ENCODE measurements at places on chromosomes 1 and 21.

GRCh38 chr1:35129080-35129479 lies 49.9 kb downstream of the ZMYM1 start:
- no peak for DNase-seq

- DNase-seq, result no peak
Observed at GRCh38 chr1:177964336-177964735, 5.5 kb downstream of the SEC16B start.

GRCh38 chr1:109529881-109530456 lies 9.7 kb upstream of the GPR61 start:
- no peak for DNase-seq

GRCh38 chr1:6134741-6135510 lies 45.2 kb downstream of the CHD5 start:
- no peak for DNase-seq

- DNase-seq, result no peak
Observed at GRCh38 chr1:79554688-79555087, 548.2 kb upstream of the ADGRL4 start.

DNA sequence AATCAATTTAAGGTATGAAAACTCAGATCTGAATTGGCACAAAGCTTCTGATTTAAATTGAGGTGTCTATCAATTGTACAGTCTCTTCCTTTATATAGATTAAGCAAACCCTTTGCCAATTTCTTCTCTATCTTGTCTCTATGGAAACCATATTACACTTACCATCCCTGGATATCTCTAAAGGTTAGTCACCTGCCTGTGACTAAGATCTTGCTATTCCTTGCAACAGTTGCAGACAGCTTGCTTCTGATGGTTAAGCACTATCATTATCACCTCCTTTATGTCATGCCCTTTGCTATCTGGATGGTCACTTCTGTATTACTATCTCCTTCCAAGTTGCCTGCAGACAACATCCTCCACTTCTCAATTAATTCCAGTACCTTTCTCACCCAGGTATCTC lies 998.6 kb upstream of the B3GALT2 start:
- no peak for DNase-seq

DNA sequence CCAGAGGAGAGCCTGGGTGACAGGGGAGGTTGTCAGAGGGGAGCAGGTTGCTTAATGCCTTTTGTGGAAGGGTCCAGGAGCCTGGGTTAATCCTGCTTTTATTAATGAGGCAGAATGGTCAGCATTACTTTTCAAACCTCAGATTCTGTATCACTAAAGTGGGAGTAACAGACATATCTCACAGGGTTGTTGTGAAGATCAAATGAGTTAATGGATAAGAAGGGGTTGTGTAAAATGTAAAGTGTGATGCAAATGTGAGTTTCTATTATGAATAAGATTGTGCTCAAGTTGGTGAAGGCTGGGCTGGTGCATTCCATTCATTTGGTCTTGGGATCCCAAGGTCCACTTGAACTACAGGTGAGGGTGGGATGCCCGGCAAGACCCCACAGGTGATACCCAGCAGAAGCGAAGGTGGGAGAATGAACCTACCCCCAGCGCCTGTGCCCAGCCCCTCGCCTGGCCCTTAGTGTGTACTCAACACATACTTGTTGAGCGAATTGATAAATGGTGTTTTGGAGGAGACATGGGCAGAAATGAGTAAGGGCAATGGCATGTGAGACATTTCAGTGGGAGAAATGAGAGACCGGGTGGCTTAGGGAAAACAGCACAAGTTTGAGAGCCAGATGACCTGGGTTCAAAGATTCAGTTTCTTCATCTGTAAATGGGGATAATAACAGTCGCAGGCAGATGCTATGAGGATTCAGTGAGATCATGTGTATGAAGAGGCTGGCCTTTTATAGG lies 6.2 kb downstream of the SLC26A9 start:
- no peak for DNase-seq

GRCh38 chr1:6745073-6745472 lies 40.2 kb upstream of the CAMTA1 start:
- DNase-seq, result no peak

DNA sequence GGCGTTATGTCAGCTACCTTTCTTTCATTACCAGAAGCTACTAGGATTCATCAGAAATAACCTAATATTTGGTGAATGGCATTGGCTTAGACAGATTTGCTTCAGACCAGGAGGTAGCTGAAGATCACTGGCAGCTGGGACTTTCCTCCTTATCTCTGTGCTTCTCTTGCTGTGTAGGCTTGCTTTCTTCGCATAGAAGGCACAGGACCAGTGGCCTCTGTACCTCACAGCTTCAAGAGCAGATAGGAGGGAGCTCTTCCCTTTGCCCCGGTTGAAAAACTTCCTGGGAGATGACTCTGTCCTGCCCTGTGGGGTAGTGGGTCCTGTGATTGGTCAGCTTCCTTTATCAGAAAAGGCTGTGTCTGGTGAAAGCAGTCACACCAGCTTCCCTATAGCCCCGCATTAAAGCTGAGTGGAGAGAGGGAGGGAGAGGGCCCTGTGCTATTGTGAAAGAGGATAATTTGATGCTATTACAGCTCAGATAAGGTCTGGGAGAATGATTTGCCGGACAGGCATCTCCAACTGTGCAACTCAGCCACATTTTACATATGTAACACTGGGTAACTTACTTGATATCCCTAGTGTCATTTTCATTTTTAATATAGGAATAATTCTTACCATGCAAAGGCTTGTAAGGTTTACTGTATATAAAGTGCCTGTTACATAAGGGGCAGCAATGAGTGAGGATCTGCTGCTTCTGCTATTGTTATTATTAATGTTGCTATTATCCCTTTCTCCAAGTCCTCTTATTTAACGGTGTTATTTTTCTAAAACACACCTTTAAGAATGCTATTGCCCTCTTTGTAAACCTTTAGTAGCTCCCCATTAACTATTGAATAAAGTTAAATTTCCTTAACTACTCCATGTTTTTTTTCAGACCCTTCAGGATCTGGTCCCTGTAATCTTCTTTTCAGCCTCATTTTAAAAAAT lies 31.6 kb downstream of the OSBPL9 start:
- DNase-seq, result peak; percentile 56

- no peak for DNase-seq
Observed at GRCh38 chr1:219837274-219837993, 90.9 kb downstream of the SLC30A10 start.

GRCh38 chr1:97906567-97907241 lies 14.1 kb downstream of the DPYD start:
- no peak for DNase-seq

- DNase-seq, result no peak
Observed at GRCh38 chr1:62722796-62723195, 34.6 kb upstream of the DOCK7 start.

DNA sequence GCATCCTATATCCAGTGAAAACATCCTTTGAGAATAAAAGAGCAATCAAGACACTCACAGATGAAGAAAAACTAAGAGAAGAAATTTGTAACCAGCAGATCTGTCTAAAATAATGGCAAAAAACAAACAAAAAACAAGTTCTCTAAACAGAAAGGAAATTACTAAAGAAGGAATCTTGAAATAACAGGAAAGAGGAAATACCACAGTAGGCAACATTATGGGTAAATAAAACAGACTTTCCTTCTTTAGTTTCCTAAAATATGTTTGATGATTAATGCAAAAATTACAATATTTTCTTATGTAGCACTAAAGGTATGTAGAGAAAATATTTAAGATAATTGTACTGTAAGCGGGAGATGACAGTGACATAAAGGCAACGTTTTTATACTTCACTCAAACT lies 23.5 kb downstream of the SLC19A1 start:
- DNase-seq, result no peak

DNA sequence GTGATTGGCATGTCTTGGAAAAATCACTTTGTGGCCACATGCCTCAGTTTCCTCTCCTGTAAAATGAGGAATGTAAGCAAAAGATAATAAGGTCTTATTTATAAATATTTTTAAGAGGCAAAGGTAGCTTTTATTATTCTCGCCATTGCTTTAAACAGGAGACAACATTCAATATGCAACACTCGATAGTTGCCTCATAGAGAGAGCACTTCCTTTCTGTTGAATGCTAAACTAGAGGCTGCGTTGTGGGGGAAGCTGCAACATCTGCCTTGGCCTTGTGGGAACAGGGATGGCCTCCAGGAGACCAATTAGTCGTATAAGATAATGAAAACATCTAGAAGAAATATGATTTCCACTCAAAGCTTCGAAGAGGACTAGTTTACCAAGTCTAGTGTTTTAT lies 3.5 kb downstream of the OSCP1 start:
- DNase-seq, result no peak

GRCh38 chr1:14522077-14522925 lies 76.2 kb upstream of the KAZN start:
- no peak for DNase-seq

- no peak for DNase-seq
Observed at GRCh38 chr1:82330330-82330729, 529.6 kb downstream of the ADGRL2 start.

- no peak for DNase-seq
Observed at GRCh38 chr1:21185221-21185731, 8.6 kb upstream of the EIF4G3 start.

DNA sequence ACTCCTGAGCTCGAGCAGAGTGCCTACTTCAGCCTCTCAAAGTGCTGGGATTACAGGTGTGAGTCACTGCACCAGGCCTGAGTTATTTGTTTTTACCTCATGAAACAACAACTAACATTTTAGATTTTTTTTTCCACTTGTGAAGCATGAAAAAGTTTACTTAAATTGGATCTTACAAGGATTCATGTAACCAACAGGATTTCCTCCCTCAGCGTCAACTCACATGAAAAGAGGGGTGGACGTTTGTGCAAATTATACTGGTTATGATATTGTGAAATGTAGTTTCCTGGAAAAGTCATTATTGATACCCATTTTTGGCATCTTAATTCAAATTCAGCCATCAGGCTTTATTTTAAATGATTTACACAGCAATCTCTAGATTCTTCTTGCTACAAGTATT lies 6.5 kb downstream of the CNST start:
- no peak for DNase-seq

DNA sequence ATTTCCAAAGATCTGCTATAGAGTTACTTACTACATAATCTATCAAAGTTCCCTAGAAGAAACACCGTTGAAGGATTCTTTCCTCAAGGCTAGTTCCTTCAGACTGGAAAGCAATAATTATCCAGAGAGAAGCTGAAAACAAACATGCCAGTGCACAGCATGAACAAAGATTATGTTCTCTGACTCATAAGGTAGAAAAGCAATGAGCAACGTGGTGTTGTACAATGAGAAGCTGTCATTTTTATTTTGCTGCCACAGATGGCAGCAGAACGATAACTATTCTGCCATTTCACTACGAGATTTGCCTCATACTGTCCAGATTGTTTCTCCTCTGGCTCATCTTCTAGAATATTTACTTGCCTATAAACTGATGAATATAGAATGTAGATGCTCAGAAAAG lies 10.7 kb downstream of the EXTL2 start:
- DNase-seq, result no peak

- DNase-seq, result no peak
Observed at GRCh38 chr1:157145076-157145475, 6.9 kb upstream of the ETV3 start.

DNA sequence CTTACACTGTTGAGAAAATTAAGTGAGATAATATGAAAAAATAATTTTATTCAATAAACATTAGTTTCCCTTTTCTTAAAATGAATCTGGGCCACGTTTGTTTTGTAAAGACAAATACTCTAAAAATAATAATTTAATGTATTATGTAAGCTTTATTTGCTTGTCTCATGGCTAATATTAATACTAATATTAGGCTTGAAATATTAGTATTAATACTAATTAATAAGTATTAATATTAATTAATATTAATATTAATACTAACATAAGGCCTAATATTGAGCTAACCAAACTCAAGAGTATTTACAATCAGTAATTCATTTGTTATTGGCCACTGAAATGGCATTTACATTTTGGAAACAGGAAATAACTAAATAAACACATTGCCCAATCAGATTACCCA lies 280.1 kb upstream of the ESRRG start:
- DNase-seq, result no peak

DNA sequence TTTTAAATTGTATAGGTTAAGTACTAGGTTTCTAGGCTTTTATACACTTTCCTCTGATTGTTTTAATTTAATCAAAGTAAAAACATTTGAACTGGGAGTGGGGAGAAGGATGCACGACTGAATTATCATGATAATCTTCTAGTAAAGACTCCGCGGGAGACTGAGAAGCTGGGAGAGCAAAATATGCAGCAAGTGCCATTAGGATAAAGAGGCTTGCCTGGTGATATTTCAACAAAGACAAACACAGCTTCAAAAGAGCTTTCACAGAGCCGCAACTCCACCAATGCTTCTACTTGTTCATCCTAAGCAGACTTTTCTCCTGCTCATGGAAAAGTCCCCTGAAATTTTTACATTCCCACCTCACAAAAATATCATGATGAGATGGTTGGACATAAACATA lies 239.0 kb upstream of the PTBP2 start:
- DNase-seq, result no peak

DNA sequence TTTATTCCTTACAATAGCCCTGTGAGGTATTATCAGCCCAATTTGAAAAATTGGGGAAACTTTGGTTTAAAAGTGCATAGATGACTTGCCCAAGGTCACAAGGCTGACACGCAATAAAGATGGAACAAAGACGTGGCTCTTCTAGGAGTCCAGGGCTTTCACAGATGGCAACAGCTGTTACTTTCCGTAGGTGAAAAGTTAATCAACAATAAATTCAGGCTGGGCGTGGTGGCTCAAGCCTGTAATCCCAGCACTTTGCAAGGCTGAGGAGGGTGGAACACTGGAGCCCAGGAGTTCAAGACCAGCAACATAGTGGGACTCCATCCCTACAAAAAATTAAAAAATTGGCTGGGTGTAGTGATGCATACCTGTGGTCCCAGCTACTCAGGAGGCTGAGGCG lies 87.8 kb upstream of the ATF3 start:
- DNase-seq, result peak; percentile 40

GRCh38 chr1:231522038-231522437 lies 6.4 kb upstream of the TSNAX start:
- no peak for DNase-seq

DNA sequence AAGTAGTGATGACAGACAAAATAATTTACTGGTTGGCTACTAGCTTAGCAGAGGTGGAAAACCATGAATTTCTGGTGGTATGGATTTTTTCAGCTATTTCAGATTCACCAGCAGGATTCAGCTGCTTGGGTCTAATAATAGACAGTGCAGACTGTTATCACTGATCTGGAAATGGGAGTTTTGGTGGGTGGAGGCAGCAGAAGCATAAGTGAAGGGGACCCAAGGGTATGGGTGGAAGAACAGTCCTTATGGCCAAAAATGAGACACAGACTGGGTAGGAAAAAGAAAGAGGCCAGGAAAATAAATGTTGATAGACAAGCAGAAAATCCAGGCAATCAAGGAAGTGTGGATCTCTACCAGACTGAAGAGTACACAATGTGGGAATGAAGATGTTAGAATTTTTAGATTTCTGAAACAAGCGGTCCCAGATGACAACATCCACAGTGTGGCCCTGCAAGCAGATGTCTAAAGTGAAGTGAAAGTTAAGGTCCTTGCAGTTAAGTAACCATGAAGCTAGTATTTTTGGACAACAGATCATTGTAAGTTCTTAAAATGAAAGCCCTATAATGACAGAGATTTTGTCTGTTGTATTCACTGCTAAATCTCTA lies 24.7 kb downstream of the LYST start:
- no peak for DNase-seq

- no peak for DNase-seq
Observed at GRCh38 chr1:206685334-206685768, 646 bp downstream of the MAPKAPK2 start.

- peak; percentile 34 for DNase-seq
Observed at GRCh38 chr1:12088607-12089006, 25.5 kb downstream of the TNFRSF8 start.

- DNase-seq, result no peak
Observed at GRCh38 chr1:111735858-111736544, 3.2 kb downstream of the INKA2 start.

- DNase-seq, result no peak
Observed at GRCh38 chr1:79848316-79848715, 841.8 kb upstream of the ADGRL4 start.

All from transverse colon (tissue), 4 donors.